Smooth muscle cell of the brain vasculature (primary cell): ENCODE measurements at places on chromosomes 2 and 18.

GRCh38 chr2:40440835-40441234 is 11.1 kb downstream of the SLC8A1 start:
- no peak for DNase-seq

- no peak for DNase-seq
These were observed 34.8 kb downstream of the POLR1A start for GRCh38 chr2:86070868-86071267.

- DNase-seq, result no peak
These were observed 7.7 kb downstream of the EVX2 start for GRCh38 chr2:176076063-176076462.

GRCh38 chr2:216516730-216517350 is 18.2 kb downstream of the RPL37A start:
- DNase-seq, result no peak

GRCh38 chr2:12320991-12321641 is 395.6 kb upstream of the TRIB2 start:
- DNase-seq, result peak; percentile 49

GRCh38 chr2:217622205-217623060 is 380.4 kb downstream of the TNS1 start:
- DNase-seq, result peak; percentile 63

DNA sequence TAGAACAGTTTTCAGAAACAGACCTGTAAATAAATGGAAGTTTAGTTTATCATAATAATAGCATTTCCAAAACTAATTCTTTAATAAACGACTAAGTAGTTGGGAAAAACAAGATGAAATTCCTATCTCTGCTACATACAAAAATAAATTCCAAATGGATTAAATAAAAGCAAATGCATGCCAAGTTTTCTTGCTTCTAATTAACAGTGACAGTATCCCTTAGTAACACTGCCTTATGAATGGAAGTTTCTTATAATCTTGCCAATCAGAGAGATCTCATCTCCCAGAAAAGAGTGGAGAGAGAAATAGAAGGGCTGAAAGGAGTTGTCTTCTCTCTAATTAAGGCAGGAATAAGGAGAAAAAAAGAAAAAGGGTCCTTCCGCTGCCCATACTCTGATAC is 133.9 kb downstream of the GFPT1 start:
- DNase-seq, result no peak

GRCh38 chr2:45857275-45857609 is 205.8 kb downstream of the PRKCE start:
- no peak for DNase-seq

- DNase-seq, result no peak
These were observed 2.0 kb upstream of the PLEKHB2 start for GRCh38 chr2:131103165-131103564.

DNA sequence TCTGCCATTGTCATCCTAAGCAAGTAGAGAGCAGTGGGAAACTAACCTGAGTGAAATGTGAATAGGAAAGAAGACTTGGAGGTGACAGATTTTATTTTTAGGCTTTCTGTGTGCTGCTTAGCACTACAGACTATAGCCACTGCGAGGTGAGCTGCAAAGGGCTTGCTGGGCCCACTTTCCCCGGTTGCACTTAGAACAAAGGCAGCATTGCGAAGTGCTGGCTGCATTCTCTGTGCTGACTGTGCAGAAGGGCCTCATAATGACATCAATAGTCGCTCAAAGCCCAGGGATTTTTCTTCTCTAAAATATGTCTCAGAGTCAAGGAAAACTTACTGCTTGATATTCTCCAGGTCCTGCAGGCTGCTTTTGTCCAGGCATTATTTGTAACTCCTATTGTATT is 592.1 kb downstream of the TDRD15 start:
- no peak for DNase-seq

DNA sequence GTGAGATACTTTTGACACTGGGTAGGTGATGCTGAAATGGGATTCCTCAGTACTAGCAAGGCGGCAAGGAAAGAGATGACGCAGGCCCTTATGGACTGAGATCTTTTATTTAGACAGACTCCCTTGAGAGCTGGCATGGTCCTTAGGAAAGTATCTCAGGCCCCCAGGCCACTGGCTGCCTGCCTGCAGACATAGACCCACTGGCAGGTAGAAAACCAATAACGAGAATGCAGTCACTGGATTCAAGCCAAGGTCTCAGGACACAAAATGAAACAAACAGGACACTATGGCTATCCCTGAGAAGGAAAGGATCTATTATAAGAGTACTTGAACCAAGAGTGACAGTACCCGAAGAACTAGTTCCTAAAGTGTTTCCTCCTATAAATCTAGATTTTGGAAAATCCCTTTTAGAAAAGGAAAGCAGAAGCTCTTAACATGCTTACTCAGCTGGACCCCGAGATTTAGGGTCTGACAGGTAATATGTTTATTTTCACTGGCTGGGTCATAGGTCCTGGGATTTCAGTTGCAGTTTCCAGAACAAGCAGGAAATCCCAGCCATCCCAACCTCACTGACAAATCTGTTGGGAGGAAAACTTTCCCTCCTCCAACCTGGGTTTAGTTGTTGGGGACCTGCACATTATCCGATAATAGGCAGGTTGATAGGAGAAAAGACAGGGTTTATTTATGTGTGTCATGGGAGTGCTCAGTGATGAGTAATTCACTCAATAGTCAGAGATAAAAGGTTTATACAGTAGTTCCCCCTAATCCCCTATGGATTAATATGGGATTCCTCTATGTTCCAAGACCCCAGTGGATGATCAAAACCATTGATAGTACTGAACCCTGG is 44.5 kb downstream of the COMMD1 start:
- DNase-seq, result no peak
